ENCODE measurements at places on chromosomes 7 and 10.

GRCh38 chr10:14380746-14381145 is 50.0 kb upstream of the FRMD4A start:
- no peak for DNase-seq

- no peak for DNase-seq
Measured at GRCh38 chr7:39892361-39892760, 57.7 kb upstream of the CDK13 start.

DNA sequence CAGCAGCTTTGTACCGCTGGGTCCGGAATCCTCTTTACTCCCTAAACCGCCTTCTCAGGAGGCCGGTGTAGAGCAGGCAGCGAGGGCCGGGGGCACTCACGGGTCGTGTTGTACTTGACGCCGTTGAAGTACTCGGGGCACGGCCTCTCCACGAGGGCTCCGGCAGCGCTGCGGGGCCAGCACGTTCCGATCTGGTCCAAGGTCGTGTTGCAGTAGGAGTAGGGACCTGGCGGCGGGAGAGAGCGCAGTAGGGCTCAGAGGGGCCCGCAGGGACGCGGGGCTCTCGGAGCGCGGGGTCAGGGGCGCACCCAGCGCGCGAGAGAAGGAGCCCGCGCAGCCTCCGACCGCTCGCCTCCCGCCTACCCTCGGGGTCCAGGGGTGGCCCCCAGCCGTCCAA is 443 bp downstream of the CRHR2 start:
- no peak for DNase-seq

- no peak for DNase-seq
Measured at GRCh38 chr7:65925040-65925439, 52.2 kb downstream of the VKORC1L1 start.

DNA sequence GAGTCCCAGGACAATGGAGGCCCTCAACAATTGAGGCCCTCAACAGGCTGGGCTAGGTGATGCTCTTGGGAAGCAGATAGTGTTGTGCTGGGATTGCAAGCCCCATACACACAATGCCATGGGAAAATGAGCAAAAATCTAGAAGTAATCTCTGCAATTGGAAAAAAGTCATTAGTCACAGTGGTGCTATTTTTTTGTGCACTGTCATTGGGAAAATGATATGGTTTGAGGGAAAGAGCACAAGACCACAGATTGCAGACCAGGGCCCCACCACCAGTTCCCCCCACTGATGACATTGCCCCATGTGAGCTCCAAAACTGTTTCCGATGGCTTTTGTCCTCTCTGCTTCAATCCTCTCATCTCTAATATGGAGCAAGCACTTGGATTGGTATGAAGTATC is 1.9 kb downstream of the KCTD7 start:
- no peak for DNase-seq

GRCh38 chr7:9835199-9835598 is 1138.5 kb upstream of the PHF14 start:
- no peak for DNase-seq

DNA sequence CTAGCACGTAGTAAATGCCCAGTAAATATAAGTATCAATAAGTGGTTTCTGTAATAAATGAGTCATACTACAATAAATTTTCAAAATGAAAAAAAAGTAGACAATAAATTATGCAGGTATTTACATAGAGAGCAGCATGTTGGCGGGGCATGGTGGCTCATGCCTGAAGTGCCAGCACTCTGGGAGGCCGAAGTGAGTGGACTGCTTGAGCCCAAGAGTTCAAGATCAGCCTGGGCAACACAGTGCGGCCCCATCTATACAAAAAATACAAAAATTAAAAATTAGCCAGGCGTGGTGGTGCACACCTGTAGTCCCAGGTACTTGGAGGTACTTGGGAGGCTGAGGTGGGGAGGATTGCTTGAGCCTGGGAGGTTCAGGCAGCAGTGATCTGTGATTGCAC is 509.3 kb upstream of the KLF6 start:
- no peak for DNase-seq

DNA sequence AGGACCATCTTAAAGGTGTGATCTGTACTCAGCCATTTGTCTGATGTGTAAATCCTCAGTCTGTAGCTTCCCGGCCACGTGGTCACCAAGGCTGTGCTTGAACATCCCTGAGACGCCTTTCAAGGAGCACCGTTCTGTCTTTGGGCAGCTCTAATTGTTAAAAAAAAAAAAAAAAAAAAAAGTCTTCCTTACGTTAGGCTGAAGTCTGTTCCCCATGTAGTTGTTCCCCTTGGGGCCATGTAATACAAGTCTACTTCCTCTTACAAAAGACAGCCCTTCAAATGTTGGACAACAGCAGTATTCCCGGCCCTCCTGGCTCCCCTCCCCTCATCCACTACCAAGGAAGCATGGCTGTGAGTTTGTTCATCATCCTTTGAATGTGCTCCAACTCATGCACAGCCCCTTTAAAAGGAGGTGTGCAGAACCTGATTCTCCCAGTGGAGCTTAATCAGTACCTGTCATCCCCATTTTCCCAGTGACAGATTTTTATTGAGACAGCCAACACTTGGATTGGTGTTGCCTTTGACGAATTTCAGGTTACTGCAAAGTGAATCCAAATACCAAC is 392.2 kb upstream of the GALNT17 start:
- no peak for DNase-seq

DNA sequence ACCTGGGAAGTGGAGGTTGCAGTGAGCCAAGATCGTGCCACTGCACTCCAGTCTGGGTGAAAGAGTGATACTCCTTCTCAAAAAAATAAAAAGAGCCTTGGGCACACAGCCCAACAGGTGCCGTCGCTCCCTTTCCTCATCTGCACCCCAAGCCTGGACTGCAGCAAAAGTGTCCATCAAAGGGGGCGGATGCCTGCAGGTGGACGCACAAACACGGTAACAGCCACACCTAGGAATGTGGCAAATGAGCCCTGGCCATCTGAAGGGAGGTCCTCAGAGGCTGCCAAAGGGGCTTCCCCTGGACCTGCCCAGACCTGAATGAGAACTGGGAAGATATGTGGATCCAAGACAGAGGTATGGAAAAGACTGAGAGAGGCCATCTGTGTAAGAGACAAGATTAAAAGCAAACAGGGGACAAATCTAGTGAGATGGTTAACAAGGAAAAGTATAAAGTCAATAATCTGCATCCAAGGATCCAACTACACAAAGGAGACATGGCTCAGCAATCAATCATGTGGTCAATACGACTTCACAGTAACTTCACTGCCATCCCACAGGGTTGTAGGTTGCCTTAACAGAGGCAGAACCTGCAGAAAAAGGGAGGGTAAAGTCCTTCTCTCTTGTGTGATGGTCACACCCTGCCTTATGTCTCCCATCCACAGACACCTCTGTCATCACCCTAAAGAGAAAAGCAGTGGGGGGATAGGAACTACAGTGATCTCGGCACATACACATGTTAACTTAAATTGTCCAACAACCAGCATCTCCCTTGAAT is 25.4 kb downstream of the DRGX start:
- no peak for DNase-seq

DNA sequence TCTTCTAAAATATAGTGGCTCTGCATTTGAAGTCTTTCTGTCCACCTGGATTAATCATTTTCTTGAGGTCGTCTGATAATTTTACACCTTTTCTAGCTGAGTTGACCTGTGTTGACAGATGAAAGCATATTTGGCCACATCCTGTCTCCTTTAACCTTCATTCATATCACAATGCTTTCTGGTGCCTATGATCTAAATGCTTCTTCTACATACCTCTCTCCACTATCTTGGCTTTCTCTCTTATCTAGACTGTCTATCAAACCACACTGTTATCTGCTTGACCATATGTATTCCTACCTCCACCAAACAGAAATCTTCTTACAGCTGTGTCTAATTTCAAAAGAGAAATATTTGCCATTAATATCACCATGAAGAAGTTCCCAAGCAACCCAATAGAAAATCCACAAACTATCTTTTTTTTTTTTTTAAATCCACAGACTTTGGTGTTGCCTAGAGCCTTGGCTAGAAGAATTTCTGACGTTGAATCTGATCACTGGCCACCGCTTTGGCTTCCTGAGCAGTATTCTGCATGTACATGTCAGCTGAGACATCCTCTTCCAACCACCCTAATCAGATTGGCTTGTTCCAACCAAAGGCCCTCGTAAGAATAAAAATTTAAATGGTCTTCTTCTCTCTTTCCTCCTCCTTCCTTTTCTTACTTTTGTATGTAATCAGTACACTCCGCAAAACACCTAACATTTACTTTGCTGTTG is 66.3 kb upstream of the SP4 start:
- no peak for DNase-seq

DNA sequence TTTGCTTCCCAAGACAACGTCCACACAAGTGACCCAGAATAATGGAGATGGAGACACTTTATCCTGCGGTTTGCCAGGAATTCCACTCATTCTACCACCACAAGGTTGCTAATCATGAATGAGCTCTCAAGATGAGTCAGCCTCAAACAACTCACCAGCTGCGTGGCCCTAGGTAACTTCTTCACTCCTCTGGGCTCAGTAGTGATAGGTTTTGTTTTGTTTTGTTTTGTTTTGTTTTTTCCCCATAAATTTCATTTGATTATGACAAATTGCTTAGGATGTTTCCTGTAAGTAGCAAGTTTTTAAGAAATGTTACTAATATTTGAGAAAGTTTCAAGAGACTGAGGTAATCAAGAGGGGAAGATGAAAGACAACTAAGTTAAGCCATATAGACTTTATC is 286.8 kb downstream of the PARD3 start:
- peak; percentile 9 for DNase-seq

GRCh38 chr7:135168001-135168400 is 2.5 kb downstream of the CYREN start:
- no peak for DNase-seq

DNA sequence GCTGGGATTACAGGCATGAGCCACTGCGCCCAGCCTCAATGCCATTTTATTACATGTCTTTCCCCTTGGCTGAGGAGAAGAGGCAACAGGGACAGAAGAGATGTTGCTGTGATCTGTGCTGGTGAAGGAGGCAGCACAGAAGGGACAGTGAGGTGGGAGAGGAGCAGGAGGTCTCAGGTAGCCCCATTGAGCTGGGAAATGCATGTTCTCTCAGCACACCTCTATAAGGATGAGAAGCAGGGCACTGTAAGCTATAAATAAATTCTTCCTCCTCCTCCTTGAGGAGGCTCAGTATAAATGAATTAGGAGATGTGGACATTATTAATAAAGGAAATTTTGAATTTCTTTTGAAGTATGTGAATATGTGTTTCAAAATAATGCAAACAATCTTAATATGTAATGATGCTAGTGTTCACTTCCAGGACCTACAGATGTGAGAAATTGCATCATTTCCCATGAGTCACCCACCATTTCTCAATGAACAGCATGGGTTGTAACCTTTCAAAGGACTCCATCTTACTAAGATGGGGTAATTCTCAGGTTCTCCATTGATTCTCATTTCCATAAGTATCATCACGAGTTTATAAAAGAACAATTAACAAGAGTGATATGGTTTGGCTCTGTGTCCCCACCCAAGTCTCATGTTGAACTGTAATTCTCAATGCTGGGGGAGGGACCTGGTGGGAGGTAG is 88.9 kb upstream of the ODAD2 start:
- no peak for DNase-seq

DNA sequence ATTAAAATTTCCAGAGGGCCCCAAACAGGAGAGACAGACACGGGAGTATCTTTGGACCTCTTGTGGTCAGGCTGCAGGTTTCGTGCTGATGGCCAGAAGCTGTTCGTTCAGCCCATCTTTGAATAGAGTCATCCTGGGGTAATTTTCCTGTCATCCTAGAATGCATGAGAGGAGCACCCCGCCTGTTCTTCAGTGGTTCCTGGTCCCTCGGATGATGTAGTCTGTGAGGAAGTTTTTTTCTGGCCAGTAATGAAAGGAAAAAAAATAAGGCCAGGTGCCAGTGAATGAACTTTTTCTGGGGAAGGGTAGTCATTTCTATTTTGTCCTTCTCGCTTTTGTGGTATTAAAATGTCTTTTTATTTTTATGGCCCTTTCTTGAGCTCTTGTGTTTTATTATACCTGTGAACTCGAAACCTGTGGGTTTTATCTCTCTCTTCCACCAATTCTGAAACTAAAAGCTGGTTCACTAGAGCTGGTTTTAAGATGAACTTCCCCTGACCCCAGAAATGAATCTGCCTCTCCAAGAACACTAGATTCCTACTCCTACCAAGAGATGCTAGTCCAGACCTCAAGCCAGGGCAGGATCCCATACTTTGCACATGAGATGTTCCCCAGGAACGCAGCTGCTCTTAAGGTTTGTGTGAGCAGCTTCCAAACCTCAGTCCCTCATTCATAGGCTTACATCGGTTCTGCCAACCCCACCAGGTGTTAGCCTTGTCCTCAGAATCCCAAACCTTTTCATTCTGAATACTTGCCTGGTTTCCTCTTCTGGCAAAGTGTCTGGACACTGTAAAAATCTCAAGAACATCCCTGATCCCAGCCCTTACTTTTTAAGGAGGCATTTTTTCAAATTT is 15.4 kb upstream of the MEST start:
- DNase-seq: no peak

- no peak for DNase-seq
Measured at GRCh38 chr7:129047761-129048160, 7.2 kb downstream of the TNPO3 start.

DNA sequence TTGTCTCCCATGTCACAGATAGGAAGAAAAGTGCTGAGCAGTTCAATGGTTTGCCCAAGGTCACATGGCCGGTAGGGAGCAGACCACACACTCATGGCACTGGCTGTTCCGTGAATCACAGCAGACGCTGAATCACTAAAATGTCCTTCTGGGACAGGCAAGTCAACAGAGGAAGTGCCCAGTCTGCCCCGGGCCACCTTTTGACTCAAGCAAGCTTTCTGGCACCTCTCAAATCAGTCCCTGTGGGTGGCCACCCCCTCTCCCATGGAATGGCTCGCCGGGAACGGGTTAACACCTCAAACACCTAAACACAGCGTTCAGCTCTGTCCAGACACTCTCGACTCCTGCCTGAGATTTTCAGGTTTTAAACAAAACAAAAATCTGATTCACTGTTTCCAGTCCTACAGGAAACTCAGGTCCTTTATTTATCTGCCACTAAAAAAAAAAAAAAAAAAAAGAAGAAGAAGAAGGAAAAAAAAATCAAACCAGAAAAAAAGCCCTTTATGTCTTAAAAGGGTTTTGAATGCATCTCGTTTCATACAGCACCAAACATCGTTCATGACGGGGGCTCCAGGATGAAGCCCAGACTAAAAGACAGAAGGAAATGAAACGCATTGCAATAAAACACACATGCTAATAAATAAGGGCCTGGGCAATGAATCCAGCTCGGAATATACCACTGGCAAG is 15.5 kb downstream of the CARD11 start:
- DNase-seq: no peak

GRCh38 chr10:4111643-4112042 is 326.6 kb upstream of the KLF6 start:
- DNase-seq: no peak

GRCh38 chr10:10032991-10033390 is 984.7 kb upstream of the CELF2 start:
- no peak for DNase-seq

DNA sequence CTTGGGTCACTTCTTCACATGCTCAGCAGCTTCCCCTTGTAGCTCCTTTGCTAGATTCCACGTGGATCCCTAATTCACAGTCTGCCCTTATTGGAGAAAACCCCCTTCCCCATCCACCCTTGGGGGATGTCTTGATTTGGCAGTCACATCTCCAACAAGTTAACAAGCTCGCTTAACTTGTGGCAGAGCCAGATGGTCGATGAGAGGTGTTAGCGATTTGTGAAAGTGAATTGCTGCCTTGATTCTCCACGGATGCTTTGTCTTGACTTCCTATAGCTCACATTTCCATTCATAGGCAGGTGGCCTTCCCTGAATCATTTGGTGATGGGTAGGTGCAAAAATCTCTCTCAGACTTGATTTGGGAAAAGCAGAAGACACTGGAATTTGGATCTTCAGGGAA is 387.9 kb downstream of the TCERG1L start:
- no peak for DNase-seq

GRCh38 chr7:139183878-139184338 is 47.1 kb upstream of the UBN2 start:
- DNase-seq: no peak

GRCh38 chr10:130345728-130346127 is 209.5 kb downstream of the GLRX3 start:
- peak; percentile 40 for DNase-seq

Data from NCI-H187 treated with DMSO at 0.1 percent for 48 hours (cell line).